Activated CD4-positive, alpha-beta T cell treated with anti-CD3 and anti-CD28 coated beads, Interleukin-2, amount 50 U/mL, for 48 hours (primary cell): ENCODE measurements at places on chromosomes 4 and X.
A peak's percentile ranks its signal among the peaks of the same experiment; 100 is the strongest.

DNA sequence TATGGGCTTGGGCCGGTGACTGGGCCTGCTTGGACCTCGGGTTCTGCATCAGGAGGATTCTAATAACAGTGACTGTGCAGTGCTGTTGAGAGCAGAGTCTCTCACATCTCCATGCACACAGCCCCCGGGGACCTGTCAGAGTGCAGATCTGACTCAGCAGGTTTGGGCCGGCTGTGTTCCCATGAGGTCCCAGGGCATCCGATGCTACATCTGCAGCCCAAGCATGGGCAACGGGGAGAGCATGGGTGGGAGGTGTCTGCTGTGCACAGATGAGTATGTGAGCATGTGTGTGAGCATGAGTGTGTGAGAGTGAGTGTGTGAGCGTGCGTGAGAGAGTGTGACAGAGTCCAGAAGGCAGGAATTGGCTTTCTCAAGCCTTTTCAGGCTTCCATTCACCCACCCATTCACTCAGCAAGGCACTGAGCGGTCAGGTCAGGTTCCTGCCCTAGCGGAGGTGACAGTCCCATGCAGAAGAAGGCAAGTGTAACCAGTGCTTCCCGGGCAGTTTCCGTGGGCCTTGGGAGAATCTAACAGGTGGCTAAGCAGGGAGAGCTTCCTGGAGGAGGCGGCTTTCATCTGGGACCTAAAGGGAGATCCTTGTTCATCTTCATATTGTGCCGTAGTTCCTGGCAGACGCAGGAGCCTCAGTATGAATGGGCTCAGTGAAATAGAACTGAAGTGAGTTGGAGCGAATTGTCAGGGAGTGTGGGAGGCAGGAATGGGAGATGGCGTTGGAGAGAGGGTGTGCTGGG is 62.6 kb downstream of the SORCS2 start:
- no peak for DNase-seq

DNA sequence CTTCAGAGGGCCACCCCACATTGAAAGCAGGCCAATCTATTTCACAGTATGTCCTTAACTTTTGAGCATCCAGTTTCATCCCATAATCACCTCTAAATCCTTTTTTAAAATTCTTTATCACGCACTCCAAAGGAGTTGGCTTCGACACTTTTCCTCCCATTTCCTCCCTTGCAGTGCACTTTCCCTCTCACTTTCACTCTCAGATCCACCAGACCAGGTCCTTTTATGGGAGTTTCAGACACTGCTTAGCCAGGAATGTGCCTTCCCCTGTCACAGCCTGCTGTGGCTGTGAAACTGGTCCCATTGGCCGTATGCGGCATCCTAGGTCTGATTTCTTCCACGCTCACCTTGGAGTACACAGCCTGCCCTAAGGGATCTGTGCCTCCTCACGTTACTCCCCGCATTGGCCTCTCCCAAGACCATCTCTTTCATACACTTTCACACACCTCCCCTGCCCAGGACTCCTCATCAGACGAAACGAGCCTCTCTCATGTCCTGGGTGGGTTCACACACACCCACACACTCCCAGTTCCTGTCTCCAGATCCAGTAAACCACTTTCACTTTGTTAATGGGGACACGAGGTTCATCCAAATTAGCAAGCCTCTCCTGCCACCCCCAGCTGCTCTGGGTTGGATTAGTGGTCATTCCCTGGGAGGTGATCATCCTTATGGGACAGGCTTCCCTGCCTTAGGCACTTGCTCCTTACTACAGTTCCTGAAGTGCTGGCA is 10.0 kb upstream of the RHOXF2B start:
- DNase-seq = no peak

DNA sequence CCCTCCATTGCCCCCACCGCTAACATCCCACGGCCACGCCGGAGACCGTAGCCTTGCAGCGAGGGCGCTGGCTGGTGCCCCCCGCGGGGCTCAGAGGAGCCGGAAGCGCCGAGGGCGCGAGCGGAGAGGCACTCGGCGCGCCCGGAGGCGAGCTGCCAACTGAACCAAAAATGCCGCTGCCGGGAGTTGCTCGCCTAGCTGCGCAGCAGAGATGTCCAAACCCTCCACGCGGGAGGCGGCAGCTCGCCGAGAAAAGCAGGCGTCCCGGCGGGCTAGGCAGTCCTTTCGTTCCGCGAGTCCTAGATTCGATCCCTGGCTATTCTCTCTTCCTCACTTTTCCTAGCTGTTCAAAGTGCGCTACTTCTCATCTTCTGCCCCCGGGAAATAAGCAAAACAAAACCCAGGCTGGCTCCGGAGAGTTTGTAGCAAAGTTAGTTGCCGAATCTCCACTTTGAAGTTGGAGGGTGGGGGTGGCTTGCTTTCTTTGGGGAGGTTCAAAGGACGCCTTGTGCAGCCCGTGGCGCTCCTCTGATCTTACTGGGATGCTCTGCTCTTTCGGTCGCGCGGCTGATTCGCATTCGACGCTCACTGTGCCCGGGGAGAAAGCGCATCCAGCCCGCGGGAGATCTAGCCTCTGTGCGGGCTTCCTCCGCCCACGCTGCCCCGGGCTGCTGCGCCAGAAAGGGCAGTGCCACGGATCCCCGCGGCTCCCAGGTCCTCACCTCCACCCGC is 723 bp downstream of the NKX6-1 start:
- DNase-seq = no peak

GRCh38 chr4:83489711-83490326 is 4.9 kb upstream of the ABRAXAS1 start:
- DNase-seq = no peak

GRCh38 chr4:155748039-155748438 is 10.8 kb upstream of the GUCY1B1 start:
- DNase-seq = no peak

DNA sequence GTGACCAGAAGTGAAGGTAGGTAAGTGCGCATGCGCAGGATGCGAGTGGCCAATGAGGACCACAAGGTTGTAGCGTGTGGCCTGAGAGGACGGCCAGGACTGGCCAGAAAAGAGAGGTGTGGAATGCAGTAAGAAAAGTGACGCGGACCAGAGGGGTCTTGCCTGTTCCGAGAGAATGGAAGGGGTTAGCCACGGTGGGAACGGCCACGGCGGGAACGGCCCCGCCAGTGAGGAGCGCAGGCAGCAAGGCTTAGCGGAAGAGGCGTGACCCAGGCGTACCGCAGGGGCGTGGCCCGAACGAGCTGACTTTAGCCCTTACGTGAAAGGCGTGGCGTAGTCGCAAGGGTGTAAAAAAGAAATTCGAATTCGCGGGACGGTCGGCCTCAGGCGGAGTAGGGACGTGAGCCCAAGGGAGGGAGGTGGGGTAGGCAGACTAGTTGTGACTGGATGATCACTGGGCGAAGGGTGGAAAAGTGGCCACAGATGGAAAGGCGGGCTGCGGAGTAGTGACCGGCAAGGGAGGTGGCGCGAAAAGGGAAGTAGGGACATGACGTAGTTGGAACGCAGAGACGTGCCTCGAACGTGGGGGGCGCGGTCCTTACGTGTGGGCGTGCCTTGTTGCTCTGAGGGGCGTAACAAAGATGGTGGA is 10.4 kb upstream of the CLTRN start:
- peak; percentile 88 for DNase-seq

GRCh38 chr4:145351162-145351561 is 130.5 kb upstream of the SMAD1 start:
- DNase-seq = no peak

- no peak for DNase-seq
These were observed 263.3 kb upstream of the CLNK start for GRCh38 chr4:10947898-10948297.

GRCh38 chr4:145348291-145348690 is 133.4 kb upstream of the SMAD1 start:
- no peak for DNase-seq

DNA sequence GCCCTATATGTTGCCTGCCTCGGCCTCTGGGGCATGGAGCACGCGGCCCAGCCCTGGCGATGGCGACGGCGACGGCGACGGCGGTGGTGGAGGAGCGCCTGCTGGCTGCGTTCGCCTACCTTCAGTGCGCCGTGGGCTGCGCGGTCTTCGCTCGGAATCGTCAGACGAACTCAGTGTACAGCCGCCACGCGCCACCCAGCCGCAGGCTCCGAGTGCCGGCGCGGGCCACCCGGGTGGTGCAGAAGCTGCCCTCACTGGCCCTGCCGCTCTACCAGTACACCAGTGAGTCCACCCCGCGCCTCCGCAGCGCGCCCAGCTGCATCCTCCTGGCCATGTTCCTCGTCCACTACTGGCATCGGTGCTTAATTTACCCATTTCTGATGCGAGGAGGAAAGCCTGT is 83.7 kb upstream of the F9 start:
- DNase-seq = no peak

GRCh38 chr4:152713951-152714705 is 34.3 kb upstream of the TMEM154 start:
- no peak for DNase-seq

- no peak for DNase-seq
These were observed 31.7 kb downstream of the RBBP7 start for GRCh38 chrX:16838202-16839066.

DNA sequence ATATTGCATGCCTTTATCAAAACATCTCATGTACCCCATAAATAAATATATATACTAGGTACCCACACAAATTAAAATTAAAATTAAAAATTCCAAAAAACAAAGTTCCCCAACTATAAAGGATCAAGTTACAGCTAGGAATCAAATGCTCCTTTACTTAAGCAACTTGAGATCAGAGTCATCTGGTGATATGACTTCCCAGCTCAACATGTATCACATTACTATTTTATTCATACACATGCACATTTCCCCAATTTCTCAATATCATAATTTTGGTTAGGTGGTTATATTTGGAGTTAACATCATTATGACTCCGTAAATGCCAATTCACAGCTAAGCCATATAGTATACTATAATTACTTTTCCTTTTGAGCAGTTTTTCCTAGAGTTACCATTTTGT is 60.9 kb downstream of the CLOCK start:
- no peak for DNase-seq

GRCh38 chr4:8188085-8188484 is 11.0 kb upstream of the SH3TC1 start:
- no peak for DNase-seq

- peak; percentile 26 for DNase-seq
These were observed 767 bp upstream of the SMIM20 start for GRCh38 chr4:25913056-25913850.

DNA sequence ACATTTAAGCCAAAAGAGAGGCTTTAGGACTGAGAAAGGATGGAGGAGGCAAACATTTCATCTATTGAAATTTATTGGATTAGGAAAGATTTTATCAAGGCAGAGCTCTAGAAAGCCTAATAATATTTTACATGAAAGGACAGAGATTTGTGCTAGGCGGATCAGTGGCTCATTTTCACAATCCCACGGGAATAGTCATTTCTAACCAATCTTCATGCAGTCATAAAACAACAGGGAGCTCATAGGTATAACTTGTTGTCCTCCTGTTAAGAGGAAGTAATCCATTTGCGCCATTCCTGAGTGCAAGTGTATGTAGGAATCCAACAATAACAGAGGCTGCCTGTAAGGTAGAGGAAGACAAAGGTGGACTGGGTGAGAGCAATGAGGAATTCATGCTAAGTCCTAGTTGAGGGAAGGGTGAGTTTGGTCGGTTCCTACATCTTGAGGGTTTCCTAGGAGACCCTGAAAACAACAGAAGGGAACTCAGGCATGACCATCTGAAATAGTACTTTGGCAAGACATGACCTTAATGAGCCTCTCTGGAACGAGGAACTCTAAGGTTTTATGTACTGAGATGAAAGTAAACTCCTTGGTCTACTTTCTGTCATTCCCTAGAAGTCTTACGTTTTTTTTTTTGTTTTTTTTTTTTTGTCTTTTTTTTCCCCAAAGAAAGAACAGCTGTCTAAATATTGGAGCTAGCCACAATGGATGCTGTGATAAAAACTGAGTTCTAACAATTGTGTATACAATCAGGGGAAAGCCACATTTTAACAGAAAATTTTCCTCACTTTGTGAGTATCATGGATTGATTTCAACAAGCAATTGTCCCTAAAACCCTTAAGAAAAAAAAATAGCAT is 89.7 kb downstream of the GEMIN8 start:
- no peak for DNase-seq

DNA sequence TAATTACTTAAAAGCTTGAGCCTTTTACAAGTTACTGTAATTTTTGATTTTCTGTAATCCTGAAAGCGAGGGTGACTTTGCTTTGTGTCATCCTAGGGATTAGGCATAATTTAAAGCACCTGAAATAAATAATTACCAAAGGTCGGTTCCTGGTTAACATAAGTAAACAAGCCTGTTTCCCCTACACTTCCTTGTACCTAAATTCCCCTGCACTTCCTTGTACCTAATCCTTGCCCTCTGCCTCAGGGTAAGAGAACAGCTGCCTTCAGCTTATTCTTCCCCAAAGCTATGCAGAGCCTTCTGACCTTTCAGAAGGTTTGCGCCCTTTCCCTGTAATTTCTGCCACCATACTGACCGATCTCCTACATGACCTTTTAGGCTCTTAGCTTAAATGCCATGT is 166.1 kb upstream of the PDE5A start:
- no peak for DNase-seq

DNA sequence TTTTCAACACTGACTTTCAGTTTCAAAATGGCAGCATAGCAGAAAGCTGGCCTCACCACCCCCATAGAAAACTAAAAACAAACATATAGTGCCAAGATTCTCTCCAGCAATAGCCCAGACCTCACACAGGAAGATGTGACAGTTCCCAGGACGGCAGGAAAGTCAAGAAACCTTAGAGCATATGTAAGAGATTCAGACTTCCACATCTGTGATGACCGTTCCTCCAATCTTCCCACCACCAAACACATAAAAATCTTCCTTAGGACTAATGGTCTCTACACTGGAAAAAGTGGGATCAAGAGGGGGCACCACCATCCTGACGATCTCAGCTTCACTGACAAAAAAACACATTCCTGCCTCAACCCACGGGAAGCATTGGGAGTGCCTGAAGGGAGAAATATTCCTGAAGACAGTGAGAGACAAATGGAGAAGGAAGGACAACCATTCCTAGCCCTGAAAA is 134.1 kb upstream of the CPXCR1 start:
- DNase-seq = no peak

DNA sequence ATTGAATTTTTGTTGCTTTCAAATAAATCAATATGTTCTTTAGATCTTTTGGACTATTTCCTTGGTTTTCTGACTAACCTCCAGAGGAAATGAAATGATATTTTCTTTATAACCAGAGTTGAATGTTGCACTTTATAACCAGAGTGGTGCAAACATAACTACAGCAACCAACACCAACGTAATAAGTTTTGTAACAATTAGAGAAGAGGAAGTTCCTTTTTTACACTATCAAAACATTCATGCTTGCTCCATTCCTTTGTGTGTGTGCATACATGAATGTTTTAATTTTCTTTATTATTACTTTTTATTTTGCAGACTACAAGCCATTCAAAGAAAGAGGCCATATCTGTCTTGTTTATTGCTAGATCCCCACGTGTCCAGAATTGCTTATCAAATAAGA is 193.0 kb upstream of the PPP3CA start:
- DNase-seq = no peak

GRCh38 chr4:147640331-147640730 is 23.1 kb downstream of the TMEM184C start:
- no peak for DNase-seq

GRCh38 chr4:65623506-65623905 is 46.8 kb downstream of the EPHA5 start:
- no peak for DNase-seq

DNA sequence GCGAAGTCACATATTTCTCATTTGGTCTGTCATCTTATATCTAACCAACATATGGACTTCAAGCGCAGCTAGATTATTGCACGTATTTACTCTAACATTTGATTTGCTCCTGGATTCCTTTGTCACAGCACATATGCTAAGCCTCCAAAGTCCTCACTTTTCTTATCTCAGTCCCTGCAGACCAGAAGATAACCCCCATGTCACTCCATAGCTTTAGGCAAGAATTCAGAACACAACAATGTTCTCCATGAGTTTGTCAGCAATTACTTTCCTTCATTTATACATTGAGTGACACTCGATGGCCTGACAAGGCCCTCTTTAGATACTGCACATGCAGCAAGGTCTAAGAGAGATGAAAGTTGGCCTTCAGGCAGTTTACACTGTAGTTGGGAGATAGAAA is 4.8 kb upstream of the STATH start:
- DNase-seq = no peak
